Activated CD8-positive, alpha-beta memory T cell treated with anti-CD3 and anti-CD28 coated beads, Interleukin-2, amount 10 ng/mL, durations not matched to agents 7 days and 5 days (primary cell): ENCODE measurements at places on chromosomes 4 and X.

DNA sequence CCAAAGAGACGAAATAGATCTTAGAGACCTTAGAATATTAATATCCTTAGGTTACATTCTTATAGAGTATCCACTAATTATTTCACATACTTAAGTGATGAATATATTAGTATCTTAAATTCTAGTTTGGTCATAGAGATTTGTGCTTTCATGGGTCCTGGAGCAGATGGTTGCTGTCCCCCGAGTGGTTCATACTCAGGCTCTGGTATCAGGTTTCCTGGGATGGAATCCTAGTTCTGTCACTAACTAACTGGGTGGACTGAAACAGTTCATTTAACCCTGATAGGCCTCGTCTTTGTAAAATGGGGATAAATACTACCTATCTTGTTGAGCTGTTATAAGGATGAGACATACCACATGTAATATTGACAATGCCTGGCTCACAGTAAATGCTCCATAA lies 264.6 kb downstream of the TENM3 start:
- DNase-seq, result no peak

- no peak for DNase-seq
Observed at GRCh38 chr4:136484996-136485395, 1047.3 kb downstream of the PCDH18 start.

DNA sequence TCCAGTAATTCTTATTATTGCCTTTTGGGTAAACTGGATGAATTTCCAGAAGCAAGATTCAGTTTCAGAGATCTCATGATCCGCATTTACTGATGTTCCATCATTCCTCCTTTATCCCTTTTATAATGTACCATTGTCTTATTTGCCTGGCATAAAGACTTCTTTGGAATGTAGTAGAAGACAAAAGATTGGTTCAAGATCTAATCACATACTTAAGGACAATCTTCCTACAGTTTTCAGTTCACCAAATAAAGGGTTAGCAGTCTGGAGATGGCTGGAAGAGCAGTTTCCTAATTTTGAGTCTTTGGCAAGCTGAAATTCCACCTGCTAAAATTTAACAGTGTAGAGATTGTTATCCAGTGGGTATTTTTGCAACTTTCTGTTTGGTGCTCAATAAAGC lies 30.9 kb upstream of the HAND2 start:
- no peak for DNase-seq

GRCh38 chr4:13484749-13485221 lies 645 bp upstream of the RAB28 start:
- no peak for DNase-seq

GRCh38 chr4:39608451-39608850 lies 30.2 kb downstream of the SMIM14 start:
- DNase-seq, result no peak

DNA sequence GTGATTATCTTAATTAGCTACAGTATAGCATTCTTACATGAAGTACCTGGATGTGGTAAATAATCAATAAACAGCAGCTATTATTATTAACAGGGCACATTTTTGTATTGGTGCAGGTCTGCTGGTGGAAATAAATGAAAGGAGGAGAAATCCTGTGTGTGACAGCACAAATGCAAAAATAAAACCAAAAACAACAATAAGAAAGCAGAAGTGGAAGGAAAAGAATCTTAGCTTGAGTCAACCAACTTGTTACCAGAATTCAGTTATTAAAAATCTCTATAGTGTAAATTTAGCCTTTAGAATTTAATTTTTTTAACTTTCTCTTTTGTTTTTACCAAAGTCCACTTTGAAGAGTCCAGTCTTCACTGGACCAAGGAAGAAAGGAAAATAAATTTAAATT lies 63.1 kb upstream of the LSM6 start:
- DNase-seq, result no peak

DNA sequence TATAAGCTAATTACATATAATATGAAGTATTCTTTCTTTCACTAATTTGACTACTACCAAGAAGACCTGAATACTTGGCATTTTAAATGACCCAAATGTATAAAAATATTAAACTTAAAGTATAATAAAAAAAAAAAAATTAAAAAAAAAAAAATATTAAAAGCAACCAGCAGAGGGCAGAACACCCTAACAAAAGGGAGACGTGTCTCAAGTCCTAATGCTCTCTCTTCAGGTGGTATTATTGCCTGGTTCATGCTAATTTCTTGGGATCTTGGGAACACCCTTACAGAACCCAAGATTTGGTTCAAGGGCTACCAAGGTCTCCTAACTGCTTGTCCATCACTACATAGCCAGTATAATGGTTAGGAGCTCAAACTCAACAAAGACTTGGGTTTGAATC lies 754.8 kb downstream of the RAB28 start:
- no peak for DNase-seq

- no peak for DNase-seq
Observed at GRCh38 chrX:3757510-3758025, 44.1 kb upstream of the PRKX start.

DNA sequence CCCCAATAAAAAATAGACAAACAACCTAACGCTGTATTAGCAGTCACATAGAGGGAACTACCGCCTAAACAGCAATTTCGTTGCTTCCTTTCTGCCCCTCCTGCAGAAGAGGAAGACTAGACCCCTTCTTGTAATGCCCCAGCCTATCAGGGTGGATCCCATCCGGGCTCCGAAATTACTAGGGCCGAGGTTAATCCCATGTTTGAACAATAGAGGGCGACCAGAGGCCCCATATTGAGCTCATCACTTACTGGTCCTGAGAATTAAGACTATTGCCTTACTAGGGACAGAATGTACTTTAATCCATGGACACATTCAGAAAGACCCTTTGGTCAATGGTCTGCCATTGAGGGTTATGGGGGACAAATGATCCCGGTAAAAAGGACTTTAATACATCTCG lies 11.8 kb upstream of the ZNF630 start:
- DNase-seq, result peak; percentile 56

- no peak for DNase-seq
Observed at GRCh38 chrX:68403522-68403921, 29.8 kb downstream of the OPHN1 start.

DNA sequence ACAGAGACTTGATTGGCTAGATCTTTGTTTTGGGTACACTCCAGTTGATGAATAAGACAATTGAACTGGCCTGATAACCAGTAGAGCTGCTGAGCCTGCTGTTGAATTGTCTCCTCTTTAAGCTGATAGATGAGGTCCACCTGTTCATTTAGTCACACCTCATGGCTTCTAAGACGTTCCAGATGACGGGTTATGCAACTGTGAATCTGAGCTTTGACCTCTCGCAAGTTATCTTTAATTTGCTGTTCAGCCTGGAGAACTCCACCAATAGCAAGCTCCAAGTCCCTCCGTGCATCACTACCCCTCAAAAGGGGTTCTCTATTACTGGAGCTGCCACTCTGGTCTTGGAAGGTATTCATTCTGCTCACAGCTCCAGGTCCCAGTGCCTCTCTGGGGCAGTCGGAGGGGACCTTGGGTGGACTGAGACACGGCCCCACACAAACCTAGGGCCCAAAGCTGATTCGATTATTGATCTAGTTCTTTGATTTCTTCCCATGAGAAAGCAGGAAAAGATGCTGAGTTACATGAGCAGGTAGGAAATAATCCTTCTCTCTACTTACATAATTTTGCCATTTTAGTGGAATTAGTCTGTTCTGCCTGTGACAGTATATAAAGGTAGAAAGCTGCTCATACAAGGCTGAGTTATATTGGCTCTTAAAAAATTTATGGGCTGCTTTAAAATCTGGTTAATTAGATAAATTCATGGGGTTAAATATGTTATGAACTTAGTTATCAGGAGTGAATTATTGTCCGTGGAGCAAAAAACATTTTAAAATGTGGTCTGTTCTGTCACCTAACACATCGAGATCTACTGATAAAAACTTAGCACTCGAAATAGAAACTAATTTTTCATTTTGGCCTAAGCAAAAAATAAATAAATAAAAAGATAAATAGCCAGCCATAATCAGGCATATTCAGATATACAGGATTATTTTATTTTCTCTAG lies 6.8 kb downstream of the MMAA start:
- DNase-seq, result no peak

- DNase-seq, result no peak
Observed at GRCh38 chrX:13376857-13377549, 57.1 kb upstream of the ATXN3L start.

- no peak for DNase-seq
Observed at GRCh38 chrX:133653358-133653757, 238.1 kb upstream of the GPC4 start.

DNA sequence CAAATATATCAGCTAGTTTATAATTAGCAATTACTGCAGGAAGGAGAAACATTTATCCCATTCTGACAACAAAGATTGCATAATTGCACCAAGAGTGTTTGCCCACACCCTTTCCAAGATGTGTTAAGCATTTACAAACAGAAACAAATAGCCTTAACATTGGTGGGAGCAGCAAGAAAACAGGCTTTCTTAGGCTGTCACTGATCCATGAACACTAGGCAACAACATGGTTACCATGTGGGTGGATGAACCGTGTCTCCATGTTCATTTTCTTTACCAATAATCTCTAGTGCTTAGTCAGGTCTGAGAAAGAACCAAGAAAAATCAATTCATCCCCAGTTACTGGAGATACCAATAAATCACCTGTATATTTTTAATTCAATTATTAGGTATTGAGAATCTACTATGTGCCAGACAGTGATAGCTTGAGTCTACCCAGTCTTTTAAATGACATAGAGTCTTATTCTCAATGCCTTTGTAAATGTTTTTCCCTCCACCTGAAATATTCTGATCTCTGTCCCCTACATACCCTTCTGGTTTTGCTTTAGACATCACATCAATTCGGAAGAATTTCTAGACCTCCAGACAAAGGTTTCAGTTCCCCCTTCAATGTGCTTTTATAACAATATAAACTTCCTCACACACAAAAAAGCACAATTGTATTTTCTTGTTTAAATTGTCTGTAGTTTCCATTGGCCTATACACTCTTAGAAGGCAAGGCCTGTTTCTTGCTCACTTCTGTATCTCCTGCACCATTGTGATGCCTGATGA lies 286.6 kb downstream of the PPP1R2C start:
- DNase-seq, result no peak

- no peak for DNase-seq
Observed at GRCh38 chrX:108914791-108915190, 178.4 kb upstream of the IRS4 start.

DNA sequence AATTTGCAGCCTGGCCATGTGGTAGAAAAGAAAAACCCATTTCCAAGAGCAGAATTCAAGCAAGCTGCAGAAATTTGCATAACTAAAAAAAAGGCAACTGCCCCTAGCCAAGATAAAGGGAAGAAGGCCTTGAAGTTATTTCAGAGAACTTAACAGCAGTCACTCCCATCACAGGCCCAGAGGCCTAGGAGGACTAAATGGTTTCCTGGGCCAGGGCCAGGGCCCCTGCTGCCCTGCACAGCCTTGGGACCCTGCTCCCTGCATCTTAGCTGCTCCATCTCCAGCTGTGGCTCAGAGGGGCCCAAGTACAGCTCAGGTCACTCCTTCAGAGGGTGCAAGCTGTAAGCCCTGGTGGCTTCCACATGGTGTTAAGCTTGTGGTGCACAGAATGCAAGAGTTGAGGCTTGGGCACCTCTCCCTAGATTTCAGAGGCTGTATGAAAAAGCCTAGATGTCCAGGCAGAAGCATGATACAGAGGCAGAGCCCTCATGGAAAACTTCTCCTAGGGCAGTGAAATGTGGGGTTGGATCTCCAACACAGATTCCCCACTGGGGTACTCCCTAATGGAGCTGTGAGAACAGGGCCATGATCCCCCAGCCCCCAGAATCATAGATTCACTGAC lies 6.7 kb upstream of the MID2 start:
- no peak for DNase-seq

DNA sequence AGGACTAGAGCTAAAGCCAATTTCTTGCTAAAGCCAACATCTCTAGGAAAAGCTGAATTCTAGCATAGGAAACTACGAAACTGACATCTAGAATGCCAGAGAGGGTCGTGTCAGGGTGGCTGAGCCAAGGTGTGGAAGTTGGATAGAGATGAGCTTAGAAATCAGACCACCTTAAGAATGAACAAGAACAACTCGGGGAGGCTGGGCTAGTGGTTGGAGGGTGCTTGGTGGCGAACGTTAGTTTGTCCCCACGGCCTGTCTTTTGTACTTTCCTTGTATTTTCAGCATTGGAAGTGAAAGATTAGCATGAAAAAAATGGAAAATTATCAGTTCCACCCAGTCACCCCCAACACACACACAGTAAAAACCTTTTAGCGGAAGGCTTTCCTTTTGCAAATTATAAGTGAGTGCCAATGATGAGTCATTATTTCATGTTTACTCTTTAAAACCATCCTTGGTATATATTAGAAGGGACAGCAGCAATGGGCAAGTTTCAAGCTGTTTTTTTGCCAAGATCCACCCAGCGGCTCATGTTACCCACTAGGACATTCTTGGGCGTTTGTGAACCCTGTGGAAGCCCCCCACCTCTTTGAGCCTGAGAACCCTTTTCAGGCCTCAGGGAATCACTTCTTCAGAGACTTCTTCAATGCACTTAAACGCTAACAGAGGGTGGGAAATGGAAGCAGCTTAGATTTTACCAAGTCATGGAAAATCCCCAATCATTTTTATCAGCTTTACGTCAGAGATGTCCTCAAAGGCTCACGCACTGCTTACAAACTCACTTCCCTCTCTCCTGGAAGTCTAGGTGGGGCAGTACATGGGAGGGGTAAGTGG lies 4.9 kb upstream of the PPEF1 start:
- DNase-seq, result no peak

DNA sequence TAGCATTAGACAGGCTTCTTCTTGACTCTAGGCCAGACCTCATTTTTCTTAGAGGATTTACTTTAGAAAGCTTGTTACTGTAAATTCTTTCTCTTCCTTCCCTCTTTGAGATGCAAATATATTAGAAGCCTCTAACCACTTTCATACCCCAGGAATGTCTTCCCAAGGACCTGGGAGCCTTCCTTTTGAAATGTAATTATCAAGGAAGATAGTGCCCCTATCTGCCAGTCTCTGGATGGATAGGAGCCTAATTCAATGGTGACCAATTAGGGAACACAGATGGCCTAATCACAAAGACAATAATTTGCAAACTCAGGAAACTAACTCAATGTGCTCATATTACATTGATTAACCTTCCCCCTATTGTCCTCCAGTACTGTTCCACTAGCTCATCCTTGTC lies 145.6 kb upstream of the DCAF8L1 start:
- DNase-seq, result no peak

- no peak for DNase-seq
Observed at GRCh38 chrX:7083021-7083420, 64.5 kb upstream of the STS start.
